Breast epithelium (tissue), 4 donors: ENCODE measurements at places on chromosomes 12 and 14.

- H3K27me3 ChIP-seq = no peaks in the 10 kb centered on the region
- no peaks in the 10 kb centered on the region for H3K36me3 ChIP-seq
- H3K27ac ChIP-seq = no peak overlapping the region
- no peak overlapping the region for H3K4me3 ChIP-seq
- no peak for DNase-seq
- no peaks in the 10 kb centered on the region for H3K4me1 ChIP-seq
Measured at GRCh38 chr14:90194706-90195105, 61.6 kb upstream of the PSMC1 start.

- H3K27ac ChIP-seq = no peak overlapping the region
- no peak for DNase-seq
- H3K27me3 ChIP-seq = no peaks in the 10 kb centered on the region
- H3K4me1 ChIP-seq = no peaks in the 10 kb centered on the region
Measured at GRCh38 chr14:66383257-66383656, 102.9 kb upstream of the CCDC196 start.

DNA sequence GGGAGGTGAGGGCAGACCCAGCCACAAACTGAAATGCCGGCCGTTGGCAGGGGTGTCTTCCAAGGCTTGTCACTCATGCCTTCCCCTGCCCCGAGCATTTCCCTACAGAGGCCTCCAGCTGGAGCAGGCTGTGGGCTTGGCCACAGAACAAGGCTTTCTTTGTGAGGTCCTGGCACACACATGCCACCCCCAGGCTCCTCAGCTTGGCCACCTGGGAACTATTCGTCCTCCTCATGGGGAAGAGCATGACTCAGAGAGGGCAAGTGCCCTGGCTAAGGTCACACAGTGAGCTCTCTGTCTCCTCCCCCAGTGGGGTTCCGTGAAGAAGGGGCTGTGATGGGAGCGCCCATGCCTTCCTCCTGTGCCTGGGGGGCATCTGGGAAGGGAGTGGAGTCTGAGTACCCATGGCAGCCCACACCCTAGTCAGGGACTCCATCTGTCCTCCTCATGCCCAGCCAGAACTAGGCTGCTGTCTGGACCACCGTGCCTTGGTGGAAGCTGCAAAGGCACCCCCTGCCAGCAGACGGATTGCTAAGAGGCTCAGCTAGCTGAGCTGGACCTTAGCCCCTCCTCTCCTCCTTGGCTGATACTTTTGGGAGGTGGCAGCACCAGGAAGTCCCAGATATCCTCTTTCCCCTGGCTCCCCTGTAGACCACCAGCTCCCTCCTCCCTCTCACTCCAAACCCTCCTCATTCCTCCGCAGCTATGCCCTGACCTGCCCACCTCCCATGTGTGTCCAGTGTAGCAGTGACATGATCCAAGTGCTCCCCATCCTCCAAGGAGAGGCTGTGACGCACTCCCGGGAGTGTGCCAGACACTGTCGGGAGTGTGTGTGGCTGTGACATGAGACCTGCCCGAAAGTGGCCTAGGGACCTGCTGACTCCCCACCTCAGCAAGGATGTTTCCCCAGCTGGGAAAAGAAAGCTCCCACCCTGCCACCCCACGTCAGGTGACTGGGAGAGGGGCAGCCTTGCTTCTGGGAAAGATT lies 21.4 kb downstream of the ABCB9 start:
- peak overlapping the region; percentile 96 for H3K27ac ChIP-seq
- H3K27me3 ChIP-seq = no peaks in the 10 kb centered on the region
- DNase-seq = peak; percentile 68

DNA sequence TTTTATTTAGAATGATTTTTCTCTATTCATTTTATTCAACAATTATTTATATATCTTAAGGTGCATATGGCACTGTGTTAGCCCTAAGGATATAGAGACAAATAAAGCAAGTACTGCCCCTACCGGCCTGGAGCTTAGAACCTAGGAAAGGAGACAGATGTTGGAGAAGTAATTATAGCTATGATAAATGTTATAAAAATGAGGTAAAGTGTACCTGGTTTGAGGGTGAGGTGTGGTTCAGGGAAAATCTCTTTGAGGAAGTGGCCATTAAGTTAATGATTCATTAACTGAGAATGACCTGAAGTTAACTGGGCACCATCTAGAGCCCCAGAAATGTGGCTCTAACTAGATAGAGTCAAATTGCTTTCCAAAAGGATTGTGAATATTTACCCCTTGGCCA lies 31.9 kb downstream of the CDKL1 start:
- H3K4me1 ChIP-seq = no peaks in the 10 kb centered on the region
- H3K36me3 ChIP-seq = no peaks in the 10 kb centered on the region
- no peak overlapping the region for H3K4me3 ChIP-seq
- DNase-seq = no peak
- no peak overlapping the region for H3K27ac ChIP-seq
- no peaks in the 10 kb centered on the region for H3K27me3 ChIP-seq

- H3K27ac ChIP-seq = no peak overlapping the region
- H3K36me3 ChIP-seq = no peaks in the 10 kb centered on the region
- no peaks in the 10 kb centered on the region for H3K4me1 ChIP-seq
Measured at GRCh38 chr14:79209418-79209817, 1001.9 kb downstream of the DIO2 start.

DNA sequence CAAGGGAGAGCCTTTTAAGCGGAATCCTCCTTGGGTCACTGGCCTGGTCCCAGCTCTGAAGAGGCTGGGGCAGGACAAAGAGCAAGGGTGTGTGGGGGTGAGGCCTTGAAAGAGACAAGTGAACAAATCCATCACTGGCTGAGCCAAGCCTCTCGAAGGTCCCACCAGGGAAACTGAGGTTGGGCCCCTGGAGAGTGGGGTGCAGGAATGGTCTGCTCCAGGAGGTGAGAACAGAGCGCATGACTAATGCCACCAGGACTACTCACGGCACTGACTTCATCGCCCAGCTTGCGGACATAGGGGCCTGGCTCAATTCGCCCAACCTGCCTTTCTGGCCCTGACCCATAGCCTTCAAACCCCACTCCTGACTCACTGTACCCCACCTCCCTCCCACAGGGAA lies 19.2 kb upstream of the DEGS2 start:
- H3K27ac ChIP-seq = no peak overlapping the region
- no peaks in the 10 kb centered on the region for H3K4me1 ChIP-seq
- no peaks in the 10 kb centered on the region for H3K27me3 ChIP-seq
- H3K36me3 ChIP-seq = no peaks in the 10 kb centered on the region
- H3K4me3 ChIP-seq = no peak overlapping the region

GRCh38 chr12:47274760-47275159 lies 195.0 kb upstream of the AMIGO2 start:
- H3K4me3 ChIP-seq = no peak overlapping the region
- no peaks in the 10 kb centered on the region for H3K4me1 ChIP-seq
- H3K27me3 ChIP-seq = no peaks in the 10 kb centered on the region
- no peaks in the 10 kb centered on the region for H3K36me3 ChIP-seq
- DNase-seq = no peak
- H3K27ac ChIP-seq = no peak overlapping the region

DNA sequence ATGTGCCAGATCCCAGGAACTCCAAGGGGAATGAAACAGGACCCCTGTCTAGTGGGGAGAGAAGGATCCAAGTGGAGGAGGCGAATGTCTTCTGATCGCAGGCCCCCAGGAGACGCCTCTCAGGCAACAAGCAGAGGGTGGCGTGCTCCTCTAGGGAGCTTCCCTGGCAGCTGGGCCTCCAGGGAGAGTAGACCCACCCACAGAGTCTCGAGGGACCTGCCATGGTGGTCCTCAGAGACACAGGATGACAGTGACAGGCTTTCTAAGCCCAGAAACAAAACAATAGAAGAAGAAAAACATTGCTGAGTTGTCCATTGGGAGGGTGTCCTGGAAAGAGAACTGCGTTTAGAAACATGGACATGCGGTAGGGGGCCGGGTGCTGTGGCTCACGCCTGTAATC lies 140.6 kb upstream of the MAP1LC3B2 start:
- no peak overlapping the region for H3K27ac ChIP-seq
- H3K27me3 ChIP-seq = no peaks in the 10 kb centered on the region
- H3K36me3 ChIP-seq = no peaks in the 10 kb centered on the region
- H3K4me1 ChIP-seq = no peaks in the 10 kb centered on the region
- DNase-seq = no peak

- no peaks in the 10 kb centered on the region for H3K27me3 ChIP-seq
- H3K27ac ChIP-seq = peak within 1 kb of the TSS; percentile 94
- peak within 1 kb of the TSS; percentile 66 for H3K4me3 ChIP-seq
Measured at GRCh38 chr12:56127888-56128669, at the start of gene ESYT1. Gene ESYT1 (plus strand): TSS chr12:56128267. CDS start chr12:56128320, 53 bp downstream.

GRCh38 chr14:74591899-74592298 lies 20.1 kb downstream of the LTBP2 start:
- peaks cover 23% of the 10 kb centered on the region for H3K4me1 ChIP-seq
- no peak overlapping the region for H3K4me3 ChIP-seq
- H3K27me3 ChIP-seq = no peaks in the 10 kb centered on the region
- DNase-seq = no peak
- peak overlapping the region; percentile 67 for H3K27ac ChIP-seq

DNA sequence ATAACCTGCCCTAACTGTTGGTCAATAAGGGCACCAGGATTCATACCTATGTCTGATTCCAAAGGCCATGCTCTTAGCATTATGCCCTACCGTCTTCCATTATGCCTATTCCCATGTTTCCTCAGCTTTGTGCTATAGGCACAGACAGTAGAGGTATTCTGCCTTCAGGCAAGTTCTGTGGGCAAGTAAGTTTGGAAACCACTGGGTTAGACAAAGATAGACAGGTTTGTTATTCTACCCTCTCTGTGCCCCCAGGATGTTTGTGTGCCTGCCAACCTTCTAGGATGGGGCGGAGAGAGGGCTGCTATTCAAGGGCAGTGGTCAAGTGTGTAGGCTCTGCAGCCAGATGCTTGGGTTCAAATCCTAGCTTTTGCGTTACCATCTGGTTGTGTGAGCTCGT lies 4.6 kb downstream of the RAPGEF3 start:
- no peaks in the 10 kb centered on the region for H3K36me3 ChIP-seq
- peak overlapping the region; percentile 95 for H3K27ac ChIP-seq
- H3K27me3 ChIP-seq = no peaks in the 10 kb centered on the region
- H3K4me3 ChIP-seq = peak overlapping the region; percentile 3
- H3K4me1 ChIP-seq = peaks cover 24% of the 10 kb centered on the region

DNA sequence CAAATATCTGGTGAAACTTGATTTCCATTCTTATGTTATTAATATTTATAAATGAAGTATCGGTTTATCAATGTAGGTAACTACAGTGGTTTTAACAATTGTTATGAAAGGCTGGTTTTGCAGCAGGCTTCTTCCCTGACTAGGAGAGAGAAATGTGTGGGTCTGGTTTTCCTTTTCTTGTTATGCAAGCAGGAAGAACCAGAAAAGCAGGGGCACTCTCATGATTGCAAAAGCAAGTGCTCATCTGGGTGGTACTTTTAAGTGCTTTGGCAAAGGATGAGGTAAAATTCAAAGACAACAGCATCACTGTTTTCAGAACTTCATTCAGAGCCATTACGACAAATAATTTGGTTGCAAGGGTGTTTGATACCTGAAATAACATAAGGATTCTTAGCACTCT lies 105.6 kb downstream of the PTPRO start:
- no peak for DNase-seq
- no peaks in the 10 kb centered on the region for H3K36me3 ChIP-seq
- no peak overlapping the region for H3K27ac ChIP-seq

GRCh38 chr12:130051900-130052299 lies 110.4 kb upstream of the FZD10 start:
- no peak overlapping the region for H3K27ac ChIP-seq
- H3K36me3 ChIP-seq = no peaks in the 10 kb centered on the region
- H3K4me3 ChIP-seq = no peak overlapping the region
- no peaks in the 10 kb centered on the region for H3K4me1 ChIP-seq
- no peaks in the 10 kb centered on the region for H3K27me3 ChIP-seq

DNA sequence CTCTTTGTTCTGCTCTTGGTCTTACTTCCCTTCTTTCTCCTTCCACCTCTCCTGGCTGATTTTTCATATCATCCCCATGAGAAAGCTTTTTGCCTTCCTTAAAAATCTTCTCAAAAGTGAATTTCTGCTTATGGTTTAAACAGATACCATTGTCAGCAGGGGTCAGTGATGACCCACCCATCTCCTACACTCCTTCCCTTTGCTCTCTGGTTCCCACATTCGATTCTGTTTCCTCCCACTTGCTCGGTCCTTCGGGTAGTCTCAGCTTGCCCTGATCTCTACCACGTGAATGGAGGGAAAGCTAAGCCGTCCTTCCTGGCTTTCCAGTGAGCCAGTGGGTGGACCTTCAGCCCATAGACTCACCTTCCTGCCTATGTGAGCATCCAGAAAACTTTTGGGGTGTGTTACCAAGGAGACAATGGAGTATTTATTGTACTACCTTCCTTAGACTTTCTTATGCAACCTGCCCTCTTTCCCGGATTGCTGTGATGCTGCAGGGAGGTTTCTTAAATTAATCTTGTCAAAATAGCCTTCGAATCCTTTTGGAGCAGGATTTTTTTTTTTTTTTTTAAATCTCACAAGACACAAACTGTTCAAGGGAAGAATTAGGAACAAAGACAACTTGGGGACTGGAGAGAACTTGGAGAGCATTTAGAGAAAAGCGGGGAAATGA lies 306.3 kb downstream of the CACNA1C start:
- peak overlapping the region; percentile 68 for H3K27ac ChIP-seq
- H3K4me1 ChIP-seq = no peaks in the 10 kb centered on the region
- no peak for DNase-seq
- H3K4me3 ChIP-seq = no peak overlapping the region
- H3K36me3 ChIP-seq = no peaks in the 10 kb centered on the region

GRCh38 chr12:6552140-6552551 lies 3.7 kb downstream of the IFFO1 start:
- H3K27me3 ChIP-seq = no peaks in the 10 kb centered on the region
- no peaks in the 10 kb centered on the region for H3K36me3 ChIP-seq
- H3K27ac ChIP-seq = peak overlapping the region; percentile 85
- no peak for DNase-seq
- peaks cover 22% of the 10 kb centered on the region for H3K4me1 ChIP-seq
- no peak overlapping the region for H3K4me3 ChIP-seq

- no peaks in the 10 kb centered on the region for H3K27me3 ChIP-seq
- DNase-seq = no peak
- H3K4me1 ChIP-seq = no peaks in the 10 kb centered on the region
- no peak overlapping the region for H3K4me3 ChIP-seq
- no peak overlapping the region for H3K27ac ChIP-seq
Measured at GRCh38 chr12:25701290-25701689, 148.2 kb upstream of the LMNTD1 start.
